C1 segment of cervical spinal cord (tissue), 14 donors: ENCODE measurements at places on chromosomes 11 and 22.
A peak's percentile ranks its signal among the peaks of the same experiment; 100 is the strongest.

DNA sequence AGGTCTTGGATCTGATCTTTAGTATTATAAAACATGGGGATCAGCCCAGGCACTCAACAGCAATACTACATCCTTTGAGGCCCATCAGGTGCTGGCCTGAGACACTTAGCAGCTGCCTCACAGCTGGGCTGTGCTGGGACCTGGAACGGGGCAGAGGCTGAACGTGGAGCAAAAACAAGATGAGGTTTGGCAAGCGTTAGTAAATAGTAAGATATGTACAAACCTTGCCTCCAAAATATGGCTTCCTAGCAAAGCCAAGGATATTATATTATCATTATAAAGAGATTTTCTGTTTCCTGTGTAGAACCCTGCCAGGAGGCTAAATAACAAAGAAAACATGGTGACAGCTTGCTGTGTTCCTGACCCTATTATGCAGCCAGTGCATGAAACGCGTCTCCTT, 60.0 kb upstream of the SPON1 start:
- no peak for DNase-seq

DNA sequence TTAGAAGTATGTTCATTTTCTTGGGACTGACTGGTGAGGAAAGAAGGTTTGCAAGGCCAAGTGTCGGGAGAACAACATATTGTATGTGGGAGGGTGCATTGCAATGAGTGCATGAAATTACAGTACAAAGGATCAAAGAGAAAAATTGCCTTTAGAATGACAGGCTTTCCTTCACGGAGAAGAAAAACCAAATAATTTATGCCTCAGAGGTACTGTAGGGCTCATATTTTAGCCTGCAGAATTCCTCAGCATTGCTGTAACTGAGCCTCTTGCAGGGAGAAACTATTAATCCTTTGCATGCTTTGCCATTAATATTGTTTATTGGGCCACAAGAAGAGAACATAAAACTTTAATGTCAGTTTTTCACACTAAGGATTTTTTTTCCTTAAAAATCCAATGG, 60.1 kb downstream of the LRRC4C start:
- DNase-seq = no peak

DNA sequence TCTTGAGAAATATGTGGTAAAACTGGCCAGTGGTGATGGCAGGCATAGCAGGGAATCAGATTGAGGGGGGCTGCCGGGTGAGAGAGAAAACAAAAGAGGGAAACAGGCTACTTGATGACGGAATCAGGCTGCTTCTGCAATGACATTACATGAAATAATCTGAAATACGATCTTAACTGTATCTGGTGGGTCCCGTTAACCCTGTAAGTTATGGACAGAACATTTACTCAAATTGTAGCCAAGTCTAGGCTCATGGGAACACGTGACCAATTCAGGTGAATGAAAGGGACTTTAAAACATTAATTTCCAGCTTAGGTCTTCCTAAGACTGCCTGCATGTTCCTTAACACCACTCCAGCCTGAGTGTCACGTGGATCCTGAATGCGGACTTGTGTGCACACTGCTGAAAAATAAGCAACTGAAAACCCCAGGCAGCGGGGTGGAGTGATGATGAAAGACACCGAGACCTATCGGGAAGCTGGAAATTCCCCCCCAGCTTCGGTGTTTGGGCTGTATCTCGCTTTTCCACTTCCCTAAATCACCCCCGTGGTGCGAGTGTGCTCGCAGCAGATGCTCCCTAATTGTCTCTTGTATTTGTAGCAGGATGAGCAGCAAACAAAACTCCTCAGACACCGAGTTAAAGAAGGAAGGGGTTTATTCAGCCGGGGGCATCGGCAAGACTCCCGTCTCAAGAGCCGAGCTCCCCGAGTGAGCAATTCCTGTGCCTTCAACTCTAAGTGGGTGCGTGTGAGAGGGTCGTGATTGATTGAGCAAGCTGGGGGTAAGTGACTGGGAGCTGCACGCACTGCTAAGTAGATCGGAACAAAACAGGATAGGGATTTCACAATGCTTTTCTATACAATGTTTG, 145.0 kb upstream of the GRK3 start:
- no peak for DNase-seq

DNA sequence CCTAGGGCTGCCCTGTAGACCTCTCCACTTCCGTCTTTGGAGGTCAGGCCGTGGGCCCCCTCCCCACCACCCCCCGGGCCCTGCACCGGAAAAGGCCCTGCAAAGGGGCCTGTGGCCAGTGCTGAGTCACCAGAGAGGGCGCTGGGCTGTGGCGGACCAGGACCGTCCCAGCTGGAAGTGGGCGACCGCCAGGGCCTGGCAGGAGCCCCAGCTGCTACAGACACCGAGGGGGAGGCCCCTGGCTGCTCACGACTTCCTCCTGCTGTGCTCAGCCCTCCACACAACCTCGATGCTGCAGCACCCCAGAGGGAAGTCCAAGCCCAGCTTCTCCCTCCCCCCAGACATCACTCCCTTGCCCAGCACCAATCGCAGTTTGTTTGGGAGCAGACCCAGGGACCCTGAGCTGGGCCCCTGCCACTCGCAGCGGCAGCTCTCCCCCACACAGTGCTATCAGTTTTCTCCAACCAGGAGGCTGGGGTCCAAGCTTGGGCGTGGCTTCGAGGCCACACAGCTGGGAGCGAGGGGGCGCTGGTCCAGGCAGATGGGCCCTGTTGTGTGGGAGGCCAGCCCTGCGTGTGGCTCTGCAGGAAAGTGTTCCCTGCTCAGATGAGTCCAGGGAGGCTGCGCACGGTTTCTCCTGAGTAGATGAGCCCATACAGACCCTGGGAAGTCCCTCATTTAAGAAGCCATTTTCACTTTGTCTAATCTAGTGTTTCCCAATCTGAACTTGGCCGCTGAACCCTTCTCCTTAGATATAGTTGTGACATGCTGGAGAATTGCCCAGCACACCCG, 5.6 kb upstream of the SH3BP1 start:
- peak; percentile 36 for DNase-seq

GRCh38 chr11:32881286-32881685, 11.3 kb upstream of the QSER1 start:
- DNase-seq = no peak

DNA sequence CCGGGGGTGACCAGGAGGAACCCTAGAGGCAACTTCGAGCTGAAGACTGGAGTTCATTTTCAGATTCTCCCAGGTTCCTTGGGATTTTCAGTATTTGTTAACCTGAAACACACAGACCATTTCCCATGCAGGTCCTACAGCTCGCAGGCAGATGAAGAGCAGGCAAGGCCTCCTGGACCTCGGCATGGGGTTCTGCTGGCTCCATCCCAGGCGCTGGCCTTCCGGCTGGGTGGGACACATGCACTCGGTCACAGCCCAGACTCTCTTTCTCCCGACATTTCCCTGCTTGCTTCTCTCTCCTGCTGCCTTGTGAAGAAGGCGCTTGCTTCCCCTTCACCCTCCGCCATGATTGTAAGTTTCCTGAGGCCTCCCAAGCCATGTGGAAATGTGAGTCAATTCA, 15.4 kb upstream of the TTLL12 start:
- no peak for DNase-seq

DNA sequence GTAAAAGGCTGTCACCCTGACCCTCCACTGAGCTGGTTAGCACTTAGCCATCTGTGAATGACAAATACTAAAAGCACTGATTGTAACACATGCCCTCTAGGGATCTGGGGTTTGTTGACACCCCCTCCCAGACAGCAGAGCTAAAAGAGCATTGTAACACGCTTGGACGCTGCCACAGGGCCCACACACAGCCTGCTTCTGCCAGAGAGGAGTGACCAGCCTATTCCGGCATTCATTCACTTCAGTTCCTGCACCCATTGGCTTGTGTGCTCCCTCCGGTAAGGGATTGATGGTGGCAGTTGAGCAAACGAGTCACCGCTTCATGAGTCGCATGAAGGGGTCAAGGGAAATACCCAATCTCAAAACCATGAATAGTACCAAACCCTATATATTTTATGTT, 15.8 kb downstream of the OR10D3 start:
- DNase-seq = no peak
